Neuronal stem cell (in vitro differentiated cells): ENCODE measurements at places on chromosomes 2 and 18.
A peak's percentile ranks its signal among the peaks of the same experiment; 100 is the strongest.

DNA sequence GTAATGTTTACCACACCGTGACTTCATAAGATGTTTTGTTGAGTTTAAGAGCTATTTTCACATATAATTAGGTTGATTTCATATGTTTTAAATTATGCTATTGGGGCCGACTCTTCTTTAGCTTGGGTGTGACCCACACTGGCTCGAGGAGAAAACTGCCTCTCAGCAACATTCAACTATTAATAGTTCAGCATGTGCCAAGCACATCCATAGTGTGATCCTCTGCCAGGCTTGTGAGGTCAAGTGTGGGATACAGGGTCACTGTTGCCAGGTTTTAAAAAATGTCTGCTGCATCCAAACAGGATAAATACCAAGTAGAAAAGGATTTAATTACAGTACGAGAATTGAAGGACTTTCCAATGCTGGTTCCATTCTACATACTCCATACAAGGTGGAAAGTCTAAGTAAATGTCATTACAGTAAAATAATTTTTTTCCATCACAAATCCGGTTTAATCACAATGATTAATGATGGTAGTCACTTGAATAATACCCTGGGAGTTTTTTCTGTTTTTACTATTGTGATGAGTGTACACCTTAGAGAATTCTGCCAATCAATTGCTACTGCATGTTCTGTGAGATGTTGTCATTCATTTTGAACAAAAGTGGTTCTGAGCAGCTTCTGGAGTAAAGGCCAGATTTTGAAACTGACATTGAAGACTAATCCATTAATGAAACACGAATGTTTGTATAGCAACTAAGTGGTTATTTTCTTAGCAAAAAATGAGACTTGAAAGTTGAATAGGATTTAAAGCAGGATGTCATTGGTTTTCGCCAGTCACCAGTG is 84.5 kb downstream of the ABI2 start:
- no peak for DNase-seq

DNA sequence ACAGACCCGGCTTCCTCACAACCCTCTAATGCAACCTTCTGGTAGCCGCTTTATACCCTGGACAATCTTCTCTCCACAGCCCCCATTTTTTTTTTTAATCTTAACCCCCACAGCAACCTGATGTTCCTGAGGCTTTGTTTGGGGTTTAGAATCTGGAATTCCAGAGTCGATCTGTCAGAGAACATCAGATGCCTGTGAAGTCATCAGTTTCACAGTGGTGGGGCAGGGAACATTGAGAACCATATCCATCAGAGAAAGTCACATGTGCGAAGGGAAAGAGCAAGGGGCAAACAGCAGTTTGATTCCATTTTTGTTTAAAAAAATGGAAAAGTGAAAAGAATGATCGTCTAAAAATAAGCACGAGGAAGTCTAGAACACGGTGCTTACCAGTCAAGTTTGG is 20.6 kb downstream of the NPAS2 start:
- DNase-seq, result no peak

GRCh38 chr18:62101321-62101721 is 85.5 kb downstream of the PIGN start:
- DNase-seq, result no peak

- DNase-seq, result no peak
Observed at GRCh38 chr2:23235292-23235691, 149.7 kb upstream of the KLHL29 start.

GRCh38 chr2:233037078-233037477 is 4.6 kb downstream of the NEU2 start:
- DNase-seq, result no peak

DNA sequence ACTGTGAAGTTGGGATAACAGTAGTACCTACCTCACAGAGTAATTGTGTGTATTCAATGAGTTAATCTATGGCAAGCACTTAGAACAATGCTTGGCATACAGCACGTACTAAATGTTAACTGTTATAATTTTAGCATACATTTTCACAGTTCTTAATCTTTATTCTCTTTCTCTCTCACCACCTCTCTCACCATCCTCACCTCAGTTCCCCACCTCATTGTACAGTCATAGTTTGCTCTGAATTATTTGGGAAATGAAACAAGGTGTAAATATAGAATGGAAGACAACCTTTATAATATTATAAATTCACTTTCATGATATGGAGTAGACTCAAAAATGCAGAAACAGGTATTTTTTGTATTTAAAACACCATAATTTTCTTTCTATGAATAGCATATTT is 40.0 kb upstream of the DNAH7 start:
- DNase-seq, result no peak

DNA sequence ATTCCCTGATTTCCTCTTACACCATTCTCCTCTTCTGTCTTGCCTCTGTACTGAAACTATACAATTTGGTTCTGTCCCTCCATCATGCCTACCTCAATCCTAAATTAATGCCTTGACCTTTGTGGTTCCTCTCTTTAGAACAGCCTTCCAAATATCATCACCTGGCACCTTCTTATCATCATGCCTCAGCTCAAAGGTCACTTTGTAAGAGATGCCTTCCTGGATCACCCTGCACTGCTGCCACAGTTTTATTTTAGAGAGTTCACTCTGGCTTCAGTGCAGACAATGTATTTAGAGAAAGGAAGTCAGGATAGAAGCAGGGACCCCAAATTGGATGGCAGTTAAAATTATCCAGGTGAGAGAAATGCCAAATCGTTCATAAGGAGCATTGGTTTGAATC is 64.5 kb downstream of the LRRTM4 start:
- no peak for DNase-seq

DNA sequence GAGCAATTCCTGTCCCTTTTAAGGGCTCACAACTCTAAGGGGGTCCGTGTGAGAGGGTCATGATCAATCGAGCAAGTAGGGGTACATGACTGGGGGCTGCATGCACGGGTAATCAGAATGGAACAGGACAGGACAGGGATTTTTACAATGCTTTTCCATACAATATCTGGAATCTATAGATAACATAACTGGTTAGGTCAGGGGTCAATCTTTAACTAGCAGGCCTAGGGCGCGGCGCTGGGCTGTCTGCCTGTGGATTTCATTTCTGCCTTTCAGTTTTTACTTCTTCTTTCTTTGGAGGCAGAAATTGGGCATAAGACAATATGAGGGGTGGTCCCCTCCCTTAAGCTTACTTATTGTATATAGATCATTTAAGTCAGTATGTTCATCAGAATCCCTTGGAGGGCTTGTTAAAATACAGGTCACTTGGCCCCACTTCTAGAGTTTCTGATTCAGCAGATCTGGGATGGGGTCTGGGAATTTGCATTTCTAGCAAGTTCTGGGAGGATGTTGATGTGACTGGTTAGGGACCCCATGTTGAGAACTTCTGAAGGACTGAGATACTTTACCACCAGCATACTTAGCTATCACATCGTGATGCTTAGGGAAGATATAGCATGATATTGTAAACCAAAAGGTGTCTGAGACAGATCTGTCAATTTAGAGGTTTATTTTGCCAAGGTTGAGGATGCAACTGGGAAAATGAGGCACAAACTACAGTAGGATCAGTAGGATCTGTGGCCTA is 2.8 kb upstream of the INPP4A start:
- no peak for DNase-seq

DNA sequence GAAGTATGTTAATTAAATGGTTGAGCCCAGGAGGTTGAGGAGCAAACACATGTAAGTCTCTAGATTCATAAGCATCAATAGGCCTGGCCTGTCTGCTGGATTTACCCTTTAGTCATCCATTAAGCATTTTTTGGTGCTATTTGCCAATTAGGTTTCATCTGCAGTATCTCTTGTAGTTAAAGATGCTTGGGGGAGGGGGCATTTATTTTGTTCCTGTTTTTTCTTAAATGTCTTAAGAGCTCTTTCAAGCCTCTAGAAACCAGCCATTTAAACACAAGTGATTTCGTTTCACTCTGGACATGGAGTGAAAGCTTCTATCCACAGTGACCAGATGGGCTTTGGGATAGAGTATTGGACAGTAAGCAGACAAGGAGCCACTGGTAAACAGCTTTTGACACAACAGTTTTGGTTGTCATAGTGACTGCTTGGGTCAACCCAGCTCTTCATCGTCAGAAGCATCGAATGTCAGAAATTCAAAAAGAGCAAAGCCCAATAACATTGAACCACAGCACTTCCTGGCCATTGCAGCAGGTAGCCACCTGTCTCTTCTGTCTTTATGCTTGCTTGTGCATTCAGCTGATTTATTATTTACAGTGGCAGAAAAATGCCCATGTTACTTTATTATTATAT is 4.9 kb downstream of the QPCT start:
- no peak for DNase-seq

DNA sequence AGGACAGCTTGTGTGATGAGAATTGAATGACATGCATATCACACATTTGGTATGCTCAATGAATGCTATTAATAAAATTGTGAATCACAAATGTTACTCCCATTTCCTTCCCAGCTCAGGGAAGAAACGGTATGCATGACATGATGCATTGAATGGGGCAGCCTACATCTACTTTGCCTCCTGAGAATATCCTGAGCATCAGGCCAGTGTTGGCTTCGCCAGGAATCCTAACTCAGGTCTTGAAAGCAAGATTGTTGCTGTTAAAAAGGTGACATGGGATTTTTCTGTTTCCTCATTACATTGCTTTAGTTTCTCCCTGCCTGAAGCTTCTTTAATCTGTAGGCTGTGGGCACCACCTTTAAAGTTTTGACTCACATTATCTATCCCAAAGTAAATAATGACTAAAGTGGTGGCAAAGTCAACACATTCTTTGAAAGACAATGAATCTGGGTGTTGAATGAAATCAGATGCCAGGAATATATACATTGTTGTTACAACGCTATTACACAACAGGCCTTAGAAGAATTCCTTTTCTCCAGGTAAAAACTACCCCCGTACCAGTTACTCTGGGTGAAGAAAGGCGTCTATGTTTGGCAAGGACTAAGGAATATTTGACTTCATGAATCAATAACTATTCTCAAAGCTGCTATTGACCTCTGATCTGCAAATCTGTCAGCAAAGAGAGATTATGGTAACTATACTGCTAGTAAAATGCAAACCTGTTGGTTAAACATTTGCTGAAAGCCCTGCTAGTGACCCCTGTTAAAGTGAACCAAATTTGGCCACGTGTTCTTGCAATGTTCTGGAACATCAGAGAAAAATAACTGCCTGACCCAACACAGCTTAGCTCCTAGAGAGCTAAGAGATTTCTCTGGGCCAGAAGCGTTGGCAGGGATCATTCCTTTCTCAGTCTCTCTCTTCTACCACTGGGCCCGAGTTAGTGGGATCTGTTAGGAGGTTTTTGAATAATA is 30.5 kb upstream of the NEDD4L start:
- DNase-seq, result no peak

- no peak for DNase-seq
Observed at GRCh38 chr18:76844742-76845477, 22.6 kb downstream of the ZNF236 start.

- DNase-seq, result no peak
Observed at GRCh38 chr18:10370716-10371115, 83.7 kb upstream of the APCDD1 start.

- DNase-seq, result no peak
Observed at GRCh38 chr2:216694082-216694825, 1.1 kb downstream of the IGFBP5 start.

- no peak for DNase-seq
Observed at GRCh38 chr2:241637795-241638660, 535 bp downstream of the ATG4B start.

DNA sequence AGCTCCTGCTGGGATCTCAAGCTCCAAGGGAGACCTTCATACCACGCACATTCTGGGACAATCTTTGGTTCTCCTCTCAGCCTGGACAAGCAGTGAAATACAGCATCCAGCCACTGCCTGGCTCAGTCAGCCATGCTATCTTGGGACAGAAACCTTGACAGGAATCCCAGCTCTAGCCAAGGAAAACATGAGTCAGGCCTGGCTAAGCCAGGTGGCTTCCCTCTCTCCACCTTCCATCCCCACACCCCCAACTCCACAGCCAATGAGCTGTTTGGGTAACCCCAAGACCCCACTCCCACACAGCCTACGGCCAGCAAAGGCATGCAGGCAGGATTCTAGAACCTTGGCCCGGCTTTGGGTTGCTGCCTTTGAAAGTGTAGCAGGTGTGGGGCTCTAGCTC is 64.9 kb downstream of the MCFD2 start:
- no peak for DNase-seq

DNA sequence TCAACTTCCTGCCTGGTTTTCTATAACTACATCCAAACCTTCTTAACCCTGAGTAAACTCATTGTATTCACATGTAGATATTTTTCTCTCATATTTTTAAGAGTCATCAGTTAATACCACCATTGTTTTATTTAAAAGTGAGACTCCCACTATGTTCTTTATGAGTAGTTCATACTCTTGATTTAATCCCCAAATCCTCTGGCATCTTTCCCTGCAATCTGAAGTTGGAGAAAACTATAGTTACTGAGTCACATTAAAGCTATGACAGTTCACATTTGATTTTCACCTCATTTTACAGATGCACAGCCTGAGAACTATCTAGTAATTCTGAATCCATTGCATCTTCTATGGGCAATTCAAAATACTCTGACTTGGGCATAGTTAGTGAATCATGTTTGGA is 1358.7 kb upstream of the NRXN1 start:
- DNase-seq, result no peak

- no peak for DNase-seq
Observed at GRCh38 chr2:194100201-194100600, 1556.8 kb upstream of the SLC39A10 start.

DNA sequence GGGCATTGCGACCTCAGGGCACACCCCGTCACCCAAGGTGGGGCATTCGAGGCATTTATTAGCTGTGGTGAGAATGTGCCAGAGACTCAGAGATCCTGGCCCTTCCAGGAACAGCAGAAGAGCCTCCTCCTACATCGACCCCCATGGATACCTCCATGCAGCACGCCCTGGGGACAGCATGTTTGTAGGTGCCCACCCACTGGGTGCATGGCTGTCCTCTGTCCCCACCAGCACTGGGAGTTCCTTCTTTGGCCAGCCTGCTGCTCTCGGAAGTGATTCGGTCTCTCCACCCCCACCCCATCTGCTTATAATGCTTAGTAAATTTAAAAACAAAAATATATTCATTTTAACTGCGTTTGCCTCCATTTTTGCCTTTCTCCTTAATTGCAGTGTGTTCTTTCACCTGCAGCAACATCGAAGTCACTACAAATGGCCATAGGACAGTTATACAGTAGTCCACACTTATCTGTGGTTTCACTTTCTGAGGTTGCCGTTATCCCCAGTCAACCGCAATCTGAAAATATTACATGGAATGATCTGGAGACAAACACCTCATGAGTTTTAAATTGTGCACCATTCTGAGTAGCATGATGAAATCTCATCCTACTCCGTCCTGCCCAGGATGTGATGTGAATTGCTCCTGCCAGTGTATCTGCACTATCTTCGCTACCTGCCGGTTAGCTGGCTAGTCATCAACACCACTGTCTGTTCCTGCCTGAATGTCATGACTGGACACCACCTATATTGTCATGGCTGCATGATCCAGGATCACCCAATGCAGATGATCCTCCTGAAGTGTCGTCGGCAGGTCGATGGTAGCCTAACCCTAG is 29.6 kb upstream of the ZCCHC2 start:
- DNase-seq, result no peak

GRCh38 chr2:20012032-20012281 is 511 bp downstream of the MATN3 start:
- peak; percentile 12 for DNase-seq
